CD4-positive, alpha-beta T cell treated with Interleukin-6 for 4 hours (primary cell): ENCODE measurements at places on chromosomes 3 and 15.

- DNase-seq: no peak
Measured at GRCh38 chr15:80527406-80527805, 123.2 kb downstream of the ARNT2 start.

DNA sequence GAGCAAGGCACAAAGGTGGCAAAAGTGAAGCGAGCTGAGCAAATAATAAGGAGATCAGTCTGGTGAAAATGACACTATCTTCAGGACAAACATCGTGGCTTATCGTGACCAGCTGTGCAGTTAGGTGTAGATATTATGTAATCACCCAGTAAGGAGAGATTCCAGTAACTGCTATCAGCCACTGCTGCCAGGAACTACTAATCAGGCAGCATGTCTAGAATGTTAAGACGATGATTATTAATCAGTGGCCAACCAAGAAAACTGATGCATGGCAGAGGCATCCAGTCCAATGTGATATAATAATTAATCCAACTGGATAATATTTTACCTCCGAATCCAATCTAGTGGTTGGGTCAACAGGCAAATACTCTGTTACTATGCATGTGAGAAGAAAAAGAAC lies 252.7 kb upstream of the ZPLD1 start:
- no peak for DNase-seq

GRCh38 chr3:174430986-174431385 lies 428.1 kb upstream of the NAALADL2 start:
- no peak for DNase-seq

GRCh38 chr3:47664519-47664918 lies 85.9 kb upstream of the CSPG5 start:
- DNase-seq: no peak

- no peak for DNase-seq
Measured at GRCh38 chr3:130528120-130528519, 11.1 kb downstream of the COL6A6 start.

- DNase-seq: no peak
Measured at GRCh38 chr3:131731709-131732108, 228.9 kb upstream of the MRPL3 start.

DNA sequence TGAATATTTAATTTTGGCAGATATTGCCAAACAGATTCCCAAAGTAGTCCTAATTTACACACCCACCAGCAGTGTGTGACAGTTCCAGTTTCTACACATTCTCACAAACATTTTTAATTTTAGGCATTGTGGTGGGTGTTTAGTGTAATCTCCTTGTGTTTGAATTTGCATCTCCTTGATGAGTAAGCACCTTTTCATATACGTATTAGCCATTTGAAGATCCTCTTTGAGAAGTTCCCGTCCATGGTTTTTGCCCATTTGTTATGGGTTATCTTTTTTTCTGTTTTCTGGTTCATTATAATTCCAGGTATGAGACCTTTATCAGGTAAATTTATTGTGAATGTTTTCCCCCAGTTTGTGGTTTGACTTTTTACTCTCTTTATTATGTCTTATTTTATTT lies 2.3 kb upstream of the TM4SF19 start:
- DNase-seq: no peak

DNA sequence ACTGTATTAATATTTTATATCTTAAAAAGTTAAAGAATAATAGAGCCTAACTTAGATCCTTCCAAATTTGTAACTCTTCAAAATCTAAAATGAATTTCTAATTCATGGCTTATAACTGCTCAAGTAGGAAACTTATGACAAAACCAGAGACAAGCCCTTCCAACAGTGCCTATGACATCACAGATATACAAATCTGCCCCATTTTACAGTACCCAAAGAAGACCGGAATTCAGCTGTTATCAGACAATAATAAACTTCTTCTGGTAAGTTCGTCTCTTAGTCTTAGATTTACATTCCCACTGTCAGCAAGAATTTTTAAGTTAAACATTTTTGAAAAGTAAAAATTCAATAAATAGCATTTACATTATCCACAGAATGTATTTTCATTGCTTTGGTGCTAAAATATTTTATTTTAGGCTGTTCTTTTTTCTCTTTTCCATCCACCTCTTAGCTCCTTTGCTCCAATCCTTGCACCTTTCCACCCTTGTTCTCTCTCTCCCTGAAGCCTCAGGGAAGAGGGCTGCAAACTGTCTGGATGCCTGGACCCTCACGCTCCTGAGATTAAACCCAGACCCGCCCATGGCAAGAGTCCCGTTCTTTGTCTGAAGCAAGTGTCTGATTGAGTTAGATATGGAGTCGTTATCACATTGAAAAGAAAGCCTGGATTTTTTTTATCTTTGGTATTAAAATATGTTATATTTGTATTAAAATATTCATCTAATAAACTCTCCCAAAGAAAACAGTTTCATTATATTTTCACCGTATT lies 312.7 kb downstream of the ZBTB20 start:
- DNase-seq: no peak
